ENCODE measurements at places on chromosomes 5 and 9.

- no peak for DNase-seq
Measured at GRCh38 chr9:126646162-126646561, 32.4 kb downstream of the LMX1B start.

- no peak for DNase-seq
Measured at GRCh38 chr5:141492168-141492885, 3.4 kb downstream of the PCDHGC5 start.

DNA sequence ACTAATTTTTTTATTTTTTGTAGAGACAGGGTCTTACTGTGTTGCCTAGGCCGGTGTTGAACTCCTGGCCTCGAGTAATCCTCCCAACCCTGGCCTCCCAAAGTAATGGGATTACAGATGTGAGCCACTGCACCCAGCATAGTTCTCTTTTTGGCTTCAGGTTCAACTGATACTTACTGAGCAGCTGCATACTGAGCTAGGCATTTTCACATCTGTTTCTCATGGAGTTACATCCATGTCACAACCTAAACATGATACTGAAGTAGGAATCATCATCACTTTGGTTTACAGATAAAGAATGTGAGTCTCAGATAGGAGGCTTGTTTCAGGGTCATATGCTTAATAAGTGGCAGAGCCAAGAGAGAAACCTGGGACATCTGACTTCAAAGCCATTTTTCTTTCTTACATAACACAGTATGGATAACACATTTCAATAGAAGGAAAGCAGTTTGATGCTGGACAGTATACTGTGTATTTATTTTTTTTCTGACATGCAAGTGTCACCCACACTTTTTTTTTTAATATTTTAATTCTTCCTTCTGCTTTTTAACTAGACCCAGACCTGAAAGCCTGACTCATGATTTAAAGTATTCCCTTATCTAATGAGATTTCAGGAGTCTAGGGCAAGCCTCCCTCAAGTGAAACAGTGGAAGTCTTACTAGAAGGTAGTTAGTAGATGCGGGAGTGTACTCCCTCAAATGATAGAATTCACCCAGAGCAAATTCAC lies 90.8 kb downstream of the HACD4 start:
- no peak for DNase-seq

GRCh38 chr5:107570805-107571531 lies 99.8 kb downstream of the EFNA5 start:
- no peak for DNase-seq

GRCh38 chr9:94839398-94839797 lies 112.9 kb downstream of the AOPEP start:
- DNase-seq: no peak

DNA sequence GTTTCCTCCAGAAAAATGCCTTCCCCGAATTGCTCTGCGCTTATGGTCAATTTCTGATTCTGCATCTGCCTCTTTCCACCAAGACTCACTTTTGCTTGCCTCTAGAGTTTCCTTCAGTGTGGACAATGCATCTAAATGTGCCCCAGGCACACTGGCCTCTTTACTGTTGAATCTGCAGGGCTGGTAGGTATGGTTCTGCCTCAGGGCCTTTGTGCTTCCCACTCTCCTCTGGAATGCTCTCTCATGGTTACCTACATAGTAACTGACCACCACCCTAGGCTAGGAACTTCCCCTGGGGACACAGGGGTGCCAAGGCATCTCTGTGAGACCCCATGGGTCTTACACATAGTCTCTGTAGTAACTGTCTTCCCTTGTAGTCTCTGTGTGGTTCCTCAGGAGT lies 1258.6 kb downstream of the CDH12 start:
- no peak for DNase-seq

- no peak for DNase-seq
Measured at GRCh38 chr9:105661011-105661410, 1.2 kb upstream of the TAL2 start.

GRCh38 chr5:68443091-68443490 lies 227.5 kb downstream of the PIK3R1 start:
- no peak for DNase-seq

All from activated CD8-positive, alpha-beta memory T cell treated with anti-CD3 and anti-CD28 coated beads for 1 hour (primary cell).